CD4-positive, alpha-beta T cell treated with Interleukin-15 for 4 hours (primary cell): ENCODE measurements at places on chromosomes 4 and X.

DNA sequence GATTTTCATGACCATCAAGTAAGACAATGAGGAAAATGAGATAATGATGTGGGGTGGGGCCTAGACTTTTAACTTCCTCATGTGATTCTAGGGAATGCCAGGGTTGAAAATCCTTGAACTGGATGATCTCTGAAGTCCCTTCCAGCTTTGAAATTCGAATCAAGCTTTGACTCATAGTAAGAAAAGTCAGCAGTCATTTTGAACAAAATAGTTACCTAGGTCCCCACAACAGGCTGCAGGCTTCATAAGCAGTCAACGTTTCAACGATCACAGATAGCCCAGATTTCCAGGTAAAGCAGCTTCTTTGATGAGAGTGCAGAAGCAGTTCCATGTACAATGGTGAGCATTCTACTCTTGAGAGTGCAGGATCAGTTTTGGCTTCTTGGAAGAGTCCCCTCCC lies 93.7 kb downstream of the GRIA3 start:
- no peak for DNase-seq

DNA sequence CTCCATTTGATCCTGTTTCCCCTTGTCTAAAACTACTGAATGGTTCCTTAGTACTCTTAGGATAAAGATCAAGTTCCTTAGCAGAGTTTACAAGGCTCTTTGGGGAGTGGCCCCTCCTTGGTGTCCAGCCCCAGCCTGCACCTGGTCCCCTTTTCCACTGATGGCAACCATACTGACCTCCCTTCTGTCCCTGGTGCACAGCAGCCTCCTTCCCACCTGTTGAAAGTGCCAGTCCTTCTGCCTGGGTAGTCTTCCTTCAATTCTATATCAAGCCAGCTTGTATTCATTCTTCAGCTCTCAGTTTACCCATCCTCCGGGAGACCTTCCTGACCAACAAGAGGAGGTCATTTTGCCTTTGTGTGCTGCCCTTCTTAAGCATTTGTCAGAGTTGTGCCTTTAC lies 30.4 kb upstream of the NMU start:
- no peak for DNase-seq

GRCh38 chr4:41533680-41534079 lies 4.3 kb upstream of the LIMCH1 start:
- no peak for DNase-seq

DNA sequence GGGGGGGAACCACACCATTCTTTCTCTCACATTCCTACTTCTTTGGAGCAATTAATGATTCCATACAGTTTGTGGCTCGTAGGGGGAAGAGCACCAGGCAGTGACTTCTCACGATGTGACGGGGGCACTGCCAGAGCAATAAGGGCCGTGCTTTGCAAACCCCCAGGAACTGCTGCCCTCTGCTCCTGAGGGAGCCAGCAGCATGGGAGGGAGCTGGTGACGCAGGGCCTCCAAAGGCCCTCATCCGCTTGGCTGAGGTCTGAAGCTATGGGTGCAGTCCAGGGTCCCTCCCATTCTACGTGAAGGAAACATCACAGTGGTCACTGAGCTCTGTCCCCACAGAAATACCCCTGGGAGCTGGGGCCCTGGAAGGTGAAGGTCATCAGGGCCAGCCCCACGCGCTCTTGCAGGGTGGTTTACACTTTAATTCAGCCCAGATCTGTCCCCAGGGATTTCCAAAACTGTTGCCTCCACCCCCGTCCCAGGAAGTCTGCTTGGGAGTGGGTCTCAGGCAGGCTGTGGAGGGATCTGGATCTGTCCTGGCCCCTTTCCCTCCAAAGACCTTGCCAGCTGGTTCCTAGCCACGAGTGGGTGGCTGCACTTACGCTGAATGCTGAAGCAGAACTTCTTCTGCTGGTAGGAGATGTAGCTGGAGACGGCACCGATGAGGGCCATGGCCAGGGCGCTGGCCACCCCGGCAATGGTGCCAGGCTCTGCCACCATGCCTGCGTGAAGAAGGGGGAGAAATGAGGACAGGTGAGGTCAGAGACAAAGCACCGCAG lies 82.6 kb downstream of the MTMR1 start:
- no peak for DNase-seq

GRCh38 chr4:40152637-40153036 lies 44.2 kb upstream of the RHOH start:
- DNase-seq: peak; percentile 52

DNA sequence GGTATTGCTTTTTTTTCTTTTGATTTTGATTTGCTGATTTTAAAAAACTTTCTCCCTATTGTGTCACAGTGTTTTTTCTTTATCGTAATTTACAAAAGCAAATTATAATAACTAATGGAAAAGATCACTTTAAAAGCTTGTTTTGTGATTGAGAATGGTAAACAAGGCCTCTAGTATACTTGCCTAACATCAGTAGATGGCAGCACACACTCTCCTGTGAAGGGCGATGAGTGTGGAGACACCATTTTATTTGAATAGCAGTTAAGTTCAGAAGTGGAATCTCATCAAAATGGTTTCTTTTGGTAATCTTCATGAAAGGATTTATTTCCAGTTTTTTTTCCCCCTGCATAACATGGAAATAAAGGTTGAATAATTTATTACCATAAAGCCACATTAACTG lies 72.3 kb downstream of the PAK3 start:
- DNase-seq: no peak

GRCh38 chr4:108700081-108700757 lies 49.8 kb downstream of the OSTC start:
- no peak for DNase-seq

GRCh38 chr4:165448700-165449099 lies 69.9 kb downstream of the CPE start:
- DNase-seq: no peak

- DNase-seq: no peak
These were observed 601.1 kb upstream of the PRKX start for GRCh38 chrX:4314586-4314985.

DNA sequence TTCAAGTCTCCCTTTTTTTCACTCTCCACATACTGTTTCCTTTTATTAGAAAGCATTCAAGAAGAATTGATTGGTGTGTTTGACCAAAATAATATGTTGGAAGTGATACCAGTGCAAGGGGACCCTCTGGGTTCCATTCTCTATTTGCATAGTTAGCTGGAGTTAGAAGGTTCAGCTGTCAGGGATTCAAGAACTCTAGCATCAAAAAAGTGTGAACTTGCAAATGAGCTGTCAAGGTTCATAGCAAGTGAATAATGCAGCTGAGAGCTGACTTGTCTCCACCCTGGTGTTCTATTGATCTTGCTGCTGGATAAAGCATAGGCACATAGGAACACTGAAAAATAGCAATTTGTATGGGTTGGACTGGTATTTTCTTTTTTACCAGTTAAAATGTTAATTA lies 73.2 kb downstream of the SORBS2 start:
- no peak for DNase-seq

- DNase-seq: no peak
These were observed 1.3 kb downstream of the SYP start for GRCh38 chrX:49198540-49199314.
